ENCODE measurements at places on chromosomes 2 and 18. TPM values are rescaled to one million over a fixed set of nuclear protein-coding genes. Genes with fewer than 3 reads are reported as not detected.

DNA sequence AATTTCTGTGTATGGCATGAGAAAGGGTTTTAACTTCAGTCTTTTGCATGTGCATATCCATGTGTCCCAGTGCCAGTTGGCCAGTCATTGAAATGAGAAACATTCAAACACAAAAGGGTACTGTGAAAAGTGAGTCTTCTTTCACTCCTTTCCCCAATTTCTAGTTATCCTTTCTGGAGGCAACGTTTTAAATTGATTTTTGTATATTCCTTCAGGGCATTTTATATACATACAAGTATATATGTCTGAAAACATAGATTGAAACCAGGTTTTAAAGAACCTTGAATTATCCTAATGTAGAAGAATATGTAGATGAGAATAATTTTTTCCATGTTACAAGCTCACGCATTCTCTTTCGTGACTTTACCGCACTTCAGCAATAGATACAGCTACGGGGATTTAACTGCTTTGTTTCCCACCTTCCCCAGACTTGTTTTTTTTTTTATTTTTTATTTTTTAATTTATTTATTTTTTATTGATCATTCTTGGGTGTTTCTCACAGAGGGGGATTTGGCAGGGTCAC, 18.8 kb downstream of the DDX1 start:
- DNase-seq, result no peak

GRCh38 chr2:236656166-236656565, 86.5 kb downstream of the ACKR3 start:
- DNase-seq, result peak; percentile 12

DNA sequence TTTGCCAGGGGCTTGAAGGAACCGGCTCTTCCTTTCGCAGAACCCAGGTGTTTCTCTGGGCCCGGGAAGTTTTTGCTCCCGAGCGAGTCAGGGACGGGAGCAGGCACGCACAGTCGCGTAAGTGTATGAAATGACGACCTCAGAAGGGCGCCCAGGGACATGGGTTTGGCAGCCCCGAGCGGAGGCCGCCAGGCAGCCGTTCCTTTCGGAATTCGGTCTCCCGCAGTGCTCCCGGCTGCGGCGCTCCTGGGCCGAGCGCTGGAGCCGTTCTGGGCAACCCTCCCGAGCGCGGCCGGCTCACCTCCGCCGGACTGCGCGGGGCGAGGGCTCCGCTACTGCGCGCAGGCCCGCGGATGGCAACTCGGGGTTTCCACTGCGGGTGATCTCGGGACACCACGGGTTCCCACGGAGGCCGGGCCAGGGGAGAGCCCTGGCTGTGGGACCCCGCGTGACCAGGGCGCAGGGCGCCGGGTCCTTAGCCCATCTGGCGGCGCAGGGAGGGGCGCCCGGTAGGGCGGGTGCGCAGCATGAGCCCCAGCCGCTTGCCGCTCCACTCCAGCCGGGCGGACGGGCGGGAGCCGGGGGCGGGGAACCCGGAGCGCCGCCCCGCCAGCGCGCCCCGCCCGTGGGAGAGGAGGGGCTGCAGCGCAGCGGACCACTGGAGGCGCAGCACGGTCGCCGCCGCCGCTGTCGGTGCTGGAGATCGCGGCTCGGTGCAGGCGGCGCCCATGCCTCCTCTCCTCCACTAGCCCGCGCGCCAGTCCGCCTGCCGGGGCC, at the start of gene OSBPL6:
TSS of gene OSBPL6 (plus strand) at position 690 of the 777 bp plus-strand sequence. CDS start 111,673 bp downstream, outside the sequence.
- peak; percentile 79 for DNase-seq

- no peak for DNase-seq
Observed at GRCh38 chr2:206415618-206416243, 27.6 kb upstream of the ADAM23 start.

DNA sequence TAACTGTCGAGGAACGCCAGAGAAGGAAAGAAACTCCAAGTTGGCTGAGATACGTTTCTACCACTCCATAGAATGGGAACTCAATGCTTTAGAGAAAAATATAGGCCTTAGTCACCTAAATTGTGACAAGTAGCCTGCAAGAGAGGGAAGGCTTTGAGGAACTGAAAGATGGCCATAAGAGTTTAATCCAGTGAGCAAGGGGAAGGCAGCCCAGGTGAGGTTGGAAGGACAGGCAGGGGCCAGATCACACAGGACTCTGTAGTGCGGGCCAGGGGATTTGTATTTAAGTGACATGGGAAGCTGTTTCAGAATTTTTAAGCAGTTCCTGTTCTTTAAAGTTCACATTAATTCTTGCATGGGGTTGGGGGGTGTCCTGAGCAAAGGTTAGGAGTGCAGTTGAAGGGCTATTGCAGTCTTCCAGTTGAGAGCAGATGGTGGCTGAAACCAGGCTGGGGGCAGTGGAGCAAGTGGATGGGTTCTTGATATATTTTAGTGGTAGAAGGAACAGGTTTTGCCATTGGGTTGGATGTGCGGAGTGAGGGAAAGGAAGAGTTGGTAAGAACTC, 138.9 kb upstream of the PELI1 start:
- no peak for DNase-seq

- no peak for DNase-seq
Observed at GRCh38 chr2:176261136-176261535, 8.1 kb upstream of the MTX2 start.

GRCh38 chr2:88036606-88037005, 19.0 kb downstream of the KRCC1 start:
- no peak for DNase-seq

- no peak for DNase-seq
Observed at GRCh38 chr2:33458248-33458819, 18.1 kb upstream of the RASGRP3 start.

GRCh38 chr18:51350081-51350480, 152.6 kb upstream of the MEX3C start:
- DNase-seq, result no peak

- DNase-seq, result no peak
Observed at GRCh38 chr2:144429396-144430112, 90.4 kb downstream of the ZEB2 start.

DNA sequence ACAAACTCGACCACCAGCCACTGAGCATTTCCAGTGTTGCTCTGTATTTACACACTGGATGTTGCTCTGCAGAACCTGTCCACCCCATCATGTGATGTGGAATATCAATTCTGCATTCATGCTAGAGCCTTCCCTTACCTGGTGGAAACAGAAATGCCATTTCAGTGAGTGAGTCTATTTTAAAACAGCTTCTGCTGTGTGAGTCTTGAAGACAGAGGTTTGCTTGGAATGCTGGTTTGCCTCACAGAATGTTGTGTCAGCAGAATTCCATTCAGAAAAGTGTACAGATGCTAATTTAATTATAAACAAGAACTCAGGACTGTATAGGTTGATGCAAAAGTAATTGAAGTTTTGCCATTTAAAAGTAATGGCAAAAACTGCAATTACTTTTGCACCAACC, 118.3 kb downstream of the MAP3K20 start:
- no peak for DNase-seq

DNA sequence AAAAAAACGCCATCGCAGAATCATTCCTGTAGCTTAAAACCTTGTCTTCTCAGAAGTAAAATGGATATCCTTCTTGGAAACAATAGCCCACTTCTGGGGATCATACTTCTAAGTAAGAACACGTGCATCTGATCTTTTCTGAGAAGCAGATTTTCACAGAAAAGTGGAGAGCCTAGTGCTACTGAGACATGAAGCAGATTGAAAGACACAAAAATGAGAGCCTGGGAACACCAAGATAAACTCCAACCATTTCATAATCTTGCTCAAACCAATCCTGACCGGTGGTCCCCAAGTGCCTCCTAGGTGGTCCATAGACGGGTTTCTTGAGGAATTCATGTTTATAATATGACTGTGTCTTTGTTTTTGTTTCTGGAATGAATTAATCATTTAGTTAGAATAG, 191.2 kb downstream of the IRS1 start:
- DNase-seq, result no peak

GRCh38 chr18:36504928-36505327, 207.4 kb downstream of the FHOD3 start:
- DNase-seq, result no peak

- no peak for DNase-seq
Observed at GRCh38 chr2:159213296-159213695, 73.2 kb downstream of the WDSUB1 start.

The DNAJC5G gene
- total RNA-seq, result not detected

The MC5R gene
- not detected for total RNA-seq

The SPP2 gene
- total RNA-seq, result 208 TPM

The DNAH7 gene
- 0.50 TPM for total RNA-seq

The GEN1 gene
- 12.7 TPM for total RNA-seq

The AKAIN1 gene
- total RNA-seq, result not detected

The ANKRD23 gene
- total RNA-seq, result 4.2 TPM

The RASGRP3 gene
- total RNA-seq, result 9.9 TPM

The BIN1 gene
- 16.7 TPM for total RNA-seq

Measured in liver (tissue), 10 donors.